DMS 273 treated with DMSO at 0.1 percent for 48 hours (cell line): ENCODE measurements at places on chromosomes 3 and 15.
A peak's percentile ranks its signal among the peaks of the same experiment; 100 is the strongest.

DNA sequence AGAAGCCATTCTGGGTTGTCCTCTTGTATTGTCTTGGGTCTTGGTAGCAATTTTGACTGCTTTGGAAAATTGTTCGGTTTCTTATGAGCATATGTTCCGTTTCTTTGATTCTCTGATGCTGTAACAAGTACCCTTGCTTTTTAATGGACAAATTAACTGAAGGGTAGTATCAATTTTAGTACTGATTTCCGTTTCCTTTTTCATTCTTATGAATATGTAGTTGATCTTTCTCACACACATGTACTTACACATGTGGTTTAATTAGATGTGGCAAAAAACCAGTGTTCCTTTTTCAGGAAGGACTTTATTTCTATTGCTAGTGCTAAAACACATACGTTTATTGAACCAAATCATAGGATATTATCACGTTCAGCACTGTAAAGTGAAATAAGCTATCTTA, 119.1 kb downstream of the TCF12 start:
- DNase-seq = no peak

- DNase-seq = no peak
Observed at GRCh38 chr3:185887066-185887465, 50.7 kb downstream of the TRA2B start.

GRCh38 chr3:15724446-15724845, 73.3 kb downstream of the ANKRD28 start:
- no peak for DNase-seq

DNA sequence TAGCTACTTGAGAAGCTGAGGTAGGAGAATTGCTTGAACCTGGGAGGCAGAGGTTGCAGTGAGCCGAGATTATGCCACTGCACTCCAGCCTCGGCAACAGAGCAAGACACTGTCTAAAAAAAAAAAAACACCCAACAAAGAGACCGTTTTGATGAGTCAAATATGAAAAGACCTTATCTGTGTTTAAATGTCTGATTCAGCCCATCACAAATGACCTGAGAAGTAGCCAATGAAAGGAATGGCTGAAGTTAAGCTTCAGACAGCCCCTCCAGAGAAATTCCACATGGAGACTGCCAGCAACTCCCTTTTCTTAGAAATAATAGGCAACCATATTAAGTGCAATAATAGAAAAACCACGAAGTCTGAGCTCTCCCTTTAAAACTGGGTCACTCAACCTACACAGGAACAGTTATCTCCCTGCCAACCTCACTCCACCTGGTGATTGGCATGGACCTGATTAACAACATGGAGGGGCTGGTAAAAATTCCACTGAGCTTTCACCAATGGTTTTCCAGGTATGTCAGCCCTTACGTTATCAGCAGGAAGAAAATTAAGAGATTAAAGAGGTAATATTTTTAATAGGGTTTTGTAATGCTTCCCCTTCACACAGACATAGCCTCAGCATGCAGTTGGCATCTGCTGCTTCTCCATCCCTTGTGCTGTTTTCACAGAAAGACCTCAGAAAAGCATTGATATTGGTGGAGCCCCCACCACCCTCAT, 238.1 kb upstream of the STT3B start:
- DNase-seq = no peak

- DNase-seq = no peak
Observed at GRCh38 chr3:21508246-21508645, 242.8 kb downstream of the ZNF385D start.

- no peak for DNase-seq
Observed at GRCh38 chr3:29887451-29887850, 606.6 kb downstream of the RBMS3 start.

GRCh38 chr3:52834871-52835501, at the start of gene MUSTN1:
TSS of gene MUSTN1 (minus strand) at chr3:52835019. CDS start at chr3:52834948, 71 bp downstream.
- no peak for DNase-seq

DNA sequence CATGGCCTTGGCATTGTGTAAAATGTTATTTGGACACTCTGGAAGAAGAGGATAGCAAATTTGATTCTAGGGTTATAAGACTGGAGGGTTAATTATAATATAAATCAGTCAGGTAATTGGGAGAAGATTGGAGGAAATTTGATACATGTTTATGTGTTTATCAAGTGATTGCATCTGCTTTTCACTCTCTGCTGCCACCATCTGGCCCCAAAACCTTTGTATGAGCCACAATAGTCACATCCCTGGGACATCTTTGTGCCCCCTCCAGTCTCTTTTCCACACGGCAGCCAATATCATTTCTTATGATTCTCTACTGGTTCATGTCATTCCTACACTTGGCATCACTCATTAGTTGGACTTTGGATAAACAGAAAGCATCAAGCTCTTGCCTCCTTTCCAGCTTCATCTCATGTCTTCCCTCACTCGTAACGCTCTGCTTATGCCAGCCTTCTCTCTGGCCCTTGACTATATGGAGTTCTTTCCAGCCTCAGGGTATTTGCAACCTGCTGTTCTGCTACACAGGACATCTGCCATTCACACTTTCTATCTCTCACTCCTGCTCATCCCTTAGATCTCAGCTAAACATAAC, 602.3 kb upstream of the SUCLG2 start:
- DNase-seq = no peak

DNA sequence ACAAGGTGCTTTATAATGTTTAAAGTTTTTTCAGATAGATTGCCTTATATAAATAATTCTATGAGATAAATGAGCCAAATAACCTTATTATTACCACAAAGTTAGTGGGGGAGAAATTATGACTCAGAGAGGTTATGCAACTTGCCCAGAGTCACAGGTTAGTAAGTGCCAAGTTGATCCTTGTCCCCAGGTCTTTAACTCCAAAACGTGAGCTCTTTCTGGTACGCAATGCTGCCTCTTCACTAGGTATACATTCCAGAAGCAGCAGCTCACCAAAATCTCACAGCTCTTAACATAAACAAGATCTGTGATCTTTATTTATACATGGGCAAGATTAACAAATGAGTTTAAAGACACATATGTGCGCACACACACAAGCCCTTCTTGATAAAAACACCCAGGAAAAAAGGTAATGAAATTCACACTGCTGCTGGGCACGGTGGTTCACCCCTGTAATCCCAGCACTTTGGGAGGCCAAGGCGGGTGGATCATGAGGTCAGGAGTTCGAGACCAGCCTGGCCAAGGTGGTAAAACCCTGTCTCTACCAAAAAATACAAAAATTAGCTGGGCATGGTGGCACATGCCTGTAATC, 59.8 kb upstream of the NR2F2 start:
- no peak for DNase-seq

- DNase-seq = no peak
Observed at GRCh38 chr3:155093261-155093660, 13.1 kb downstream of the MME start.

DNA sequence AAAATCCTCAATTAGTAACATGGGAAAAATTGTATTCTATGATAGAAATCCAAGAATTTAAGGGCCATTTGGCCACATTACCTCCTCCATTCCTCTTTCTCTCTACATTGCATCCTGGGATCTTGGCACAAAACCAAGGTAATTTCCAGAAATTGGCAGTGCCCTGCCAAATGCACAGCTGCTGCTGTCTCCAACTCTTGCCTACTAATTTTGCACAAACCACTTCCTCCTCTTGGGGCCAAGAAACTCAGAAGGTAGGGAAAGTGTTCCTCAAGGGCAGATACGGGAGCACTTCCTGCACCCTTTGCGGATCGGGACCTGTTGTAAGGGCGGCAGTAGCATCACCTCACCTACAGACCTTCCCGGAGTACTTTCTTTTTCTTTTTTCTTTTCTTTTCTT, 57.8 kb downstream of the MAP3K13 start:
- peak; percentile 90 for DNase-seq

DNA sequence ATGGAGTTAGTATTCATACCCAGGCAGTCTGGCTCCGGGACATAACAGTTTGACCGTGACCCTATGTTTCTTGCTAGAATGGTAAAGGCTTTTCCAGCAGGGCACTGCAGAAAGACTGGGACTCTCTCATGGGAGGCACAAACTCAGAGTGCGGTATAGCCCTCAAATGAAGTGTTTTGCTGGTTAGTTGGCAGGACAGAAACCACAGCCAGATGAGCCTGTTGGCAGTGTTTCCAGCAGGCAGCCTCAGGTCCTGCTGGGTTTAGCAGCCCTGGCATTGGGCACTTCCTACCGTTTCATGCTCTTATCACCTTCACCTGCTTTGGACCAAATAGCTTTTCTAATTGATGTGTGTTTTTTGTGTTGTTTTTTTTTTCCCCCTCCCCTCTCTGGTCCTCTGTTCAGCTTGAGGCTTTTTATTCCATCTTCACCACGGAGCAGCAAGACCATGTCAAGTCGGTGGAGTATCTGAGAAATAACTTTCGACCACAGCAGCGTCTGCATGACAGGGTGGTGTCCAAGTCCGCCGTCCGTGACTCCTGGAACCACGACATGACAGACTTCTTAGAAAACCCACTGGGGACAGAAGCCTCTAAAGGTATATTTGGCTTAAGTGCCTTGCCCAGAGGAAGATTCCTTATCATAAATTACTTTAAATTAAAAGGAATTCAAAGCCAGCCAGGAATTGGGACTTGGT, 205.6 kb downstream of the FEZF2 start:
- DNase-seq = no peak

GRCh38 chr15:64982472-64982871, 7.2 kb downstream of the SPG21 start:
- no peak for DNase-seq

GRCh38 chr15:82916161-82916952, 36.2 kb downstream of the HOMER2 start:
- no peak for DNase-seq

GRCh38 chr3:16265455-16265786, 409 bp downstream of the OXNAD1 start:
- DNase-seq = no peak

GRCh38 chr15:39321977-39322376, 258.9 kb upstream of the THBS1 start:
- no peak for DNase-seq

GRCh38 chr15:100781961-100782530, 97.6 kb upstream of the ALDH1A3 start:
- no peak for DNase-seq

DNA sequence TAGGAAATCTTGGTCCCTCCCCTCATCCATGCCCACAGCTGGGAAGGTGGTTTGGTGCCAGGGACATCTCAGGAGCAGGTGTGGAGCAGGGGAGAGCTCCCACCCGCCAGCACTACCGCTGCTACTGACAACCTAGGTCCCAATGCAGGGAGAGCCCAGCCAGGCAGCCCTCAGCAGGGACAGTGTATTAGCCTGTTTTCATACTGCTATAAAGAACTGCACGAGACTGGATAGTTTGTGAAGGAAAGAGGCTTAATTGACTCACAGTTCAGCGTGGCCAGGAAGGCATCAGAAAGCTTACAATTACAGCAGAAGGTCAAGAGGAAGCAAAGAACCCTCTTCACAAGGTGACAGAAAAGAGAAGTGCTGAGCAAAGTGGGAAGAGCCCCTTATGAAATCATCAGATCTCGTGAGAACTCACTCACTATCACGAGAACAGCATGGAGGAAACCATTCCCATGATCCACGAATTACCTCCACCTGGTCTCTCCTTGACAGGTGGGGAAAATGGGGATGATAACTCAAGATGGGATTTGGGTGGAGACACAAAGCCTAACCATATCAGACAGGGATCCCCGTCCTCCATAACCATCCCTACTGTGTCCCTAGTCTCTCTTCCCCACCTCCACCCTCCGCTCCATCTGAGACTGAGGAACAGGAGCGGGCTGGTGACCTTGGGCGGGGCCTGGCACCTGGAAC, 218.6 kb downstream of the TBC1D2B start:
- DNase-seq = no peak

DNA sequence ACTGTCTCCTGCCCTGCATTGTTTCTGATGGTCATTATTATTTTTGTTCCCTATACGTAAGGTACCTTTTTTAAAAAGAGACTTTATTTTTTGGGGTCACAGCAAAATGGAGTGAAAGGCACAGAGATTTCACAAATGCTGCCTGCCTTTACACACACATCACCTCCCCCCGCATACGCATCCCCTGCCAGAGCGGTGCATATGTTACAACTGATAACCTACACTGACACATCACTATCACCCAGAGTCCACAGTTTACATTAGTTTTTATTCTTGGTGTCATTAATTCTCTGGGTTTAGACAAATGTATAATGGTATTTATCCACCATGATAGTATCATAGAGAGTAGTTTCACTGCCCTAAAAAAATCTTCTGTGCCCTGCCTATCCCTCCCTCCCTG, 43.6 kb upstream of the KLF13 start:
- DNase-seq = no peak

GRCh38 chr15:66474963-66475362, 22.6 kb downstream of the SNAPC5 start:
- DNase-seq = no peak

- DNase-seq = no peak
Observed at GRCh38 chr3:95705786-95706418, 1108.5 kb upstream of the EPHA6 start.

- DNase-seq = no peak
Observed at GRCh38 chr3:23319366-23320312, 116.5 kb downstream of the UBE2E2 start.

DNA sequence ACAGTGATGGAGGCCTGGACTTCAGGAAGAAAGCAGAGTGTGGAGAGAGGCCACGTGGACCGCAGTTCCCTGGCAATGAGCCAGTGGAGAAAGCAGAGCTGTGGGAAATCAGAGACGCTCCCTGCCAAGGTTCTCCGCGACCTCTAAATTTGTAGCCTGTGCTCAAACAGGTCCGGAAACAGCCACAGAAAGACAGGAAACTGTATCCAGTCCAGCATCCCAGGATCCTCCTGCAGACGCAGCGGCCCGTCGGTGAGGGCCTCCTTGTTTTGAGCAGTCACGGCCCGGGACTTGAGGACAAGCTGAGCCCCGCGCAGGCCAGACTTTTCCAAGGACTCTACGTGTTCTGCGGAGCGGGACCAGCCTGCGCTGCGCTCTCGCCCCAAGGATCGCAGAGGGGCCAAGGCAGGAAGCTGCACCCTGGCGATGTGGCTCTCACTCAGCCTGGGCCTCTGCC, 22.3 kb downstream of the RPSA start:
- no peak for DNase-seq

DNA sequence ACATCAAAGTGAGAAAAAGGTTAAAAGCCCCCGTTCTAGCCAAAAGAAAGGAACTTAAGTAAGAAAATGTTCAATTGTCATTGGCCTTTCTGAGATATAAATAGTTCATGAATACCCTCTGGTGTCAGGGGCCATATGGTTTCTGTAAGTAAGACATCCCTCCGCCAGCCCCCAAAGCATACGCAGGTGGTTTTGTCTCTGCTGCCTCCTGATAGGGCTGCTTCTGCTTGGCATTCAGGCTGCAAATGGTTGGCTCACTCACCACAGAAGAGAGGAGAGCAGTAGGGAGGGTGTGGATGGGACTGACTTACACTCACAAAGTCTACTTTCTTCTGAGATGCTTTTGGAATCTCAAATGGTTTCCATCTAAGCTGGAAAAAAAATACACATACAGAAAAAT, 29.8 kb downstream of the HGD start:
- peak; percentile 72 for DNase-seq

GRCh38 chr15:81327516-81327915, 3.6 kb upstream of the STARD5 start:
- no peak for DNase-seq

GRCh38 chr3:188595890-188596376, 442.0 kb downstream of the LPP start:
- no peak for DNase-seq

- peak; percentile 96 for DNase-seq
Observed at GRCh38 chr3:175149675-175150074, 290.5 kb downstream of the NAALADL2 start.

GRCh38 chr15:65377976-65378366, at the start of gene IGDCC3:
TSS of gene IGDCC3 (minus strand) at chr15:65378002. CDS start at chr15:65377788, 214 bp downstream.
- DNase-seq = no peak
